ENCODE measurements at places on chromosomes 7 and 10. TPM values are rescaled to one million over a fixed set of nuclear protein-coding genes. Genes with fewer than 3 reads are reported as not detected.

The LLCFC1 gene
- not detected for total RNA-seq

The CRHR2 gene
- total RNA-seq: 0.98 TPM

The DENND2A gene
- 20.7 TPM for total RNA-seq

The IKZF1 gene
- 3.0 TPM for total RNA-seq

The CTTNBP2 gene
- total RNA-seq: 52.9 TPM

The ZNF107 gene
- 10.6 TPM for total RNA-seq

The HERC4 gene
- 66.4 TPM for total RNA-seq

The ZNF503 gene
- 0.98 TPM for total RNA-seq

The DGKI gene
- 92.0 TPM for total RNA-seq

The GNAT3 gene
- total RNA-seq: not detected

The GCK gene
- total RNA-seq: 3.9 TPM

The STX1A gene
- total RNA-seq: 64.4 TPM

The ZPBP gene
- not detected for total RNA-seq

The SFRP4 gene
- total RNA-seq: 2.5 TPM

The CDK14 gene
- total RNA-seq: 63.7 TPM

The SRRM3 gene
- 8.1 TPM for total RNA-seq

The HIBADH gene
- total RNA-seq: 7.4 TPM

The NDUFA5 gene
- 113 TPM for total RNA-seq

The WEE2 gene
- total RNA-seq: 0.49 TPM

The DEPP1 gene
- total RNA-seq: 3.4 TPM

The PIK3CG gene
- 0.98 TPM for total RNA-seq

The PLXNA4 gene
- total RNA-seq: 89.2 TPM

The MYH16 gene
- not detected for total RNA-seq

The ANTXRL gene
- total RNA-seq: not detected

The RTKN2 gene
- 3.7 TPM for total RNA-seq

The OR2A12 gene
- total RNA-seq: not detected

The ATRNL1 gene
- 353 TPM for total RNA-seq

The BTBD16 gene
- not detected for total RNA-seq

The CHN2 gene
- total RNA-seq: 69.3 TPM

The SYT15B gene
- total RNA-seq: under 0.01 TPM

The LIPJ gene
- total RNA-seq: 0.74 TPM

The ADCY1 gene
- total RNA-seq: 193 TPM

The CCDC71L gene
- total RNA-seq: 58.5 TPM

The PRSS58 gene
- not detected for total RNA-seq

The LBX1 gene
- not detected for total RNA-seq

The C10orf67 gene
- 0.25 TPM for total RNA-seq
